ENCODE measurements at places on chromosomes 3 and 15.
A peak's percentile ranks its signal among the peaks of the same experiment; 100 is the strongest.

- no peak for DNase-seq
These were observed 4.6 kb upstream of the PTPN9 start for GRCh38 chr15:75583701-75584100.

DNA sequence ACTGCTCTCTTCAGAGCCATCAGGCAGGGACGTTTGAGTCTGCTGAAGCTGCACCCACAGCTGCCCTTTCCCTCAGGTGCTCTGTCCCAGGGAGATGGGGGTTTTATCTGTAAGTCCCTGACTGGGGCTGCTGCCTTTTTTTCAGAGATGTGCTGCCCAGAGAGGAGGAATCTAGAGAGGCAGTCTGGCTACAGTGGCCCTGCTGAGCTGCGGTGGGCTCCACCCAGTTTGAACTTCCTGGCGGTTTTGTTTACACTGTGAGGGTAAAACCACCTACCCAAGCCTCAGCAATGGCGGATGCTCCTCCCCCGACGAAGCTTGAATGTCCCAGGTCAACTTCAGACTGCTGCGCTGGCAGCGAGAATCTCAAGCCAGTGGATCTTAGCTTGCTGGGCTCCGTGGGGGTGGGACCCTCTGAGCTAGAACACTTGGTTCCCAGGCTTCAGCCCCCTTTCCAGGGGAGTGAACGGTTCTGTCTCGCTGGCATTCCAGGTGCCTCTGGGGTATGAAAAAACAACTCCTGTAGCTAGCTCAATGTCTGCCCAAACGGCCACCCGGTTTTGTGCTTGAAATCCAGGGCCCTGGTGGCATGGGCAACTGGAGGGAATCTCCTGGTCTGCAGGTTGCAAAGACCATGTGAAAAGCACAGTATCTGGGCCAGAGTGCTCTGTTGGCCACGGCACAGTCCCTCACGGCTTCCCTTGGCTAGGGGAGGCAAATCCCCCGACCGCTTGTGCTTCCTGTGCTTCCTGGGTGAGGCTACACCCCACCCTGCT lies 21.1 kb upstream of the ST6GAL1 start:
- peak; percentile 61 for DNase-seq

DNA sequence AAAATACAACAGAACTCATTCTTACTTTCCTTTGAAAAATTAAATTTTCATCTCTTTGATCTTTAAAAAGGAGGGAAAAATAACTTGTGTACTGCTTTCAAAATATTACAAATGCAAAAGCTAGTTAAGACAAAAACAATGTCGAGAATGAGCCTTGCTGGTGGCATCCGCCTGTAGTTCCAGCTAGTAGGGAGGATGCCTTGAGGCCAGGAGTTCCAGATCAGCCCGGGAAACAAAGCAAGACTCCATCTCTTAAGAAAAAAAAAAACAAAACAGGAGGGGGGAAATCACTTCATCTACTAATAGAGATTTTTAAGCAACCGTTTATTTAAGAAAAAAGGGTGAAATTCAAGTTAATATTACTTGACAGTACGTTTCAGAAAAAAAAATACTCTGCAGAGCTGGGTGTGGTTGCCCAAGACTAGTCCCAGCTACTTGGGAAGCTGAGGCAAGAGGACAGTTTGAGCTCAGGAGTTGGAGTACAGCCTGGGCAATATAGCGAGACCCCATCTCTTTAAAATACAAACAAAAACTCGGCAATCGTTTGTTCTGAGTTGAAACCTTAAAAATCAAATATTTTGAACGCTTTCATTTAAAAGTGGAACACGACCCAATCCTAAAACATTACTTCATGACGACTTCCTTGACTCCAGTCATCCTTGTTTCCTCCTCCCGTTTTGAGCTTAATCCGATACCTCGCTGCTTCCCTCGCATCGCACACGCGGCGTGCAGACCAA lies 1.2 kb downstream of the KPNA1 start:
- no peak for DNase-seq

DNA sequence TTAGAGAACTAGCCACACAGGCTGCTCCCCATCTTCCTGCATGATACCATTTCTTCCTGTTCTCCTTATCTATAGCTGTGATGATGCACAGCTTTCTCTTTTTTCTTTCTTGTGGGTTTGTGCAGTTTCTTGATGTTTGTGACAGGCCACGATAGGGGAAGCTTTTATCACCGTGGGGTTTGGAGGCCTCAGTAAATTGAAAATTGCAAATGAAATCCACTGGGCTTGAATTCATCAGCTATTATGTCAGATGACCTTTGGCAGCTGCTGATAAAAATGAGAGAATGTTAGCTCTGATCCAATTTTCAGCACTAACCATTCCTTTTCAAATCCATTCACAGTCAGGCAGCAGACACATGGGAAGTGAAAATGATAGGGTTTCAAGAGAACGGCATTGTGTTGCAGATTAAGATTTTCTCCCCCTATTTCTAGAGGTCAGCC lies 176.9 kb upstream of the SOX2 start:
- no peak for DNase-seq

DNA sequence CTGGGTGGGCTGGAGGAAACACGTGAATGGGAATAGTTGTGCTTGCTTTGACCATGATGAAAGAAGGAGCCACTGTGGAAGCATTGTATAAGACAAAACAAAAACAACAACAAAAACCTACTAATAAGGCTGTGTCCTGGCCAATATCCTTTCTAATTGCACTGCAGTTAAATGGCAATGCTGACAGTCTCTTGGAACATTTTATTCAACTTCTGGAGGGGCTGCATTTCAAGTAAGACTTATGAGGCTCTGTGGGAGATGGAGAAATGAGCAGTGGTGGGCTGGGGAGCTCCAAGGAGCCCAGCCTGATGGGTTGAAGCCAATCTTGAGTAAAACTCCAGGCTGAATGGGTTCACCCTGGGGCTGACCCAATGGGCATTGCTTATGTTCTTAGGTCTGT lies 99.8 kb upstream of the ROPN1 start:
- DNase-seq: no peak

GRCh38 chr3:31947671-31948091 lies 33.4 kb downstream of the OSBPL10 start:
- no peak for DNase-seq

GRCh38 chr3:49020330-49021212 lies 1.4 kb upstream of the NDUFAF3 start:
- no peak for DNase-seq

GRCh38 chr15:31019986-31020385 lies 28.6 kb upstream of the MTMR10 start:
- DNase-seq: no peak

DNA sequence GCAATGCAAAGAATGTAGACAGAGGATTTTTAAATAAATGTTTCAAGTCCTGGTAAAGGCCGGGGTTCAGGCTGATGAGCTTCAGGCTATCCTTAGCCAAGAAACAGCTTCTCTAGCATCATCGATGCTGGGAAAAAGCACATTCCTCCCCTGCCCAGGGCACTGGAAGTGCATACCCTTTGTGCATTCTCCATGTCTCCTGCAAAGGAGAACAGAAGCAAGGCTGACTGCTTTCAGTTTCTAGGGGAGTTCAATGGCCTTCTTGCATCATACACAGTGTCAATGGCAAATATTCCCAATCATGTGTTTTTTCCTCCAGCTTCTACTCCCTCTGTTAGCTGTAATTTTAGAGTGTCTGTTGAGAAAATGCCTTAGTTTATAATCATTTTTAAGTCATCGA lies 59.9 kb downstream of the GPR176 start:
- DNase-seq: no peak

DNA sequence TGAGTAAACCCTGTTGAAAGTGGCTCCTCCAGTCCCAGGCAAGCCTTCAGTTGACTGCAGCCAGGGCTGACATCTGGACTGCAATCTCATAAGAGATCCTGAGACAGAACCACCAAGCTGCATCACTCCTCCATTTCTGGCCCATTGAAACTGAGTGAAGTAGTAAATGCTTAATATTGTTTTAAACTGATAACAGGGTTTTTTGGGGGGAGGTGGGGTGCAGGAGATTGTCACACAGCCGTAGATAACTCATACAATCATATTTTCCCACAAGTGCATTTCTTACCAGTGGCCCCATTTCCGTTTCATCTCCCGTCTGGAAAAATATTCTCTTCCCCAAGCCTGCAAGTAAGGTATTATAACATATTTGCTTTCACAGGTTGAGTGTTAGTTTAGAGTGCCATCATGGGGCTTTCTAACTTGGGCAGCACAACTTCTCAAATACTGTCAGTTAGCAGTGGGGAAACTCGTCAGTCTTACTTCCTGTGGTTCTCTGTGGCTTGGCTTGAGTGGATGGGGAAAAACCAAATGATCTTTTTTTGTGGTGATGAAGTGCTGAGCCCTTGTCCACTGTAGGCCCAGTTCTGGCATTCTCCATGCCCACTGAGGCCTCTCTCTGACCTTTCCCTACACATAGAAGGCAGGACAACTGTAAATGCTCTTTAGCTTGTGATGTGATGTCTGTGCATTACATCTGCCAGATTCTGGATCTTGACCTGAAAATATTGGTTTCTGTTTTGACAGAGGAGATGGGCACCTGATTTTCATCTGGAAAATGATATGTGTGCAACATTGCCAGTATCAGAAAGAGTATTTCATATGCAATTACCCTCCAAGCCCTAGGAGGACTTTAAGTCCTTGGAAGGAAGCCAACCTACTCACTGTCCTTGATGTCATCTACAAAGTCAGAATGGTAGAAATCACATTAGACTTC lies 90.1 kb upstream of the BHLHE40 start:
- peak; percentile 46 for DNase-seq

- no peak for DNase-seq
These were observed 163.0 kb upstream of the SLC2A2 start for GRCh38 chr3:171189394-171190080.

DNA sequence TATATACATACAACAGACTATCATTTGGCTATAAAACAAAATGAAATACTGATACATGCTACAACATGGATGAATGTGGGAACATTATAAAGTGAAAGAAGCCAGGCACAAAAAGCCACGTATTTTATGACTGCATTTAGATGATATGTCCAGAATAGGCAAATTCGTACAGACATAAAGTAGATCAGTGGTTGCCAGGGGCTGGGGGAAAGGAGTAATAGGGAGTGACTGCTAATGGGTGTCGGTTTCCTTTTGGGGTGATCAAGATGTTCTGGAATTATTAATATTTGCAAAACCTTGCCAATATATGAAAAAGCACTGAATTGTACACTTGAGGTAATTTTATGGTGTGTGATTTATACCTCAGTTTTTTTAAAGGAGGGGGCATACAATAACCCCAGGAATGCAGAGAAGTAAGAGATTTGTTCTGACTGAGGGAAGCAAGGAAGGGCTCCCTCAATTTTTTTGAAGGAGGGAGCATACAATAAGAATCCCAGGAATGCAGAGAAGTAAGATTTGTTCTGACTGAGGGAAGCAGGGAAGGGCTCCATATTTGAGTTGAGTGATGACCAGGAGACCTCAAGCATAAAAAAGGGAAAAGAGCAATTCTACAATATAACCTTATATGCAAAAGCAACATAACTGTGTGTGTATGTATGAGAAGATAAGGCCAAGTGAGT lies 6.2 kb downstream of the PSMD6 start:
- DNase-seq: no peak

- no peak for DNase-seq
These were observed 26.9 kb upstream of the LINGO1 start for GRCh38 chr15:77659350-77660321.

GRCh38 chr15:52076889-52077781 lies 35.4 kb downstream of the BCL2L10 start:
- DNase-seq: no peak

- no peak for DNase-seq
These were observed 293.5 kb upstream of the SOX2 start for GRCh38 chr3:181418233-181418632.

DNA sequence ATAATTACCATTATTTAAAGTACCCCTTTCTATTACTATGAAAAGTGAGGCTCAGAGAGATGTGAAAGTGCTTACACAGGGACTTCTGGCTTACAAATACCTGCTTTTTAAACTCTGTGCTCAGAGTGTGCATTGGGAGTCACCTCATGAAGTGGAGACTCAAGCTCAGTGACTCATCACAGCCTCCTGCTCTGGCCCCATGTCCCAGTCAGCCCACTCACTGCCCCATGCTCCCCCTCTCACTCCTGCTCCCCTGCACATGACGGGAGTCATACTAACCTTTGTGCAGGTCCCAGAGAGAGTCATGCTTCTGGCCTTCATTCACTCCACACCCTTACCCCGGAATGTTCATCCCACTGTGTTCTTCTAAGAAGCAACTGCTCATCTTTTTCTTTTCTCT lies 20.2 kb downstream of the CCR1 start:
- DNase-seq: peak; percentile 47

DNA sequence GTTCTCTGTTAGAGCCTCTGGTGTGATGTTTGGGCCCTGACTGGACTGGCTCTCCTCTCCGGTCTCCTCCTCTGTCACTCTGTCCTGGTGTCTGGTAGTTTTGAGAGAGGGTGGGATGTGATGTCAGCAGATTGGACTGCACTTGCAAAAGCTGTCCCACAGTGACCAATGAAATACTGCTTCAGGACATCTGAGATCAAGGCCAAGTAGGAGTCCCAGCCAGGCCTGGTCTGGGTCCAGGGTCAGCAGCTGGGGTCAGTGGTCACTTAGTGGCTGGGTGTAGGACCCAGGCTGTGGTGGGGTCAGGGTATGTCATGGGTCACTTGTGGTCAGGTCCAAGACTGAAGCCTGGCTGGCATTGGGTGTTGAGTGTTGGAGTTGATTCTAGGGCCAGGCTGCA lies 20.9 kb downstream of the ALDH1L1 start:
- DNase-seq: no peak

- no peak for DNase-seq
These were observed 48.1 kb upstream of the THUMPD3 start for GRCh38 chr3:9314796-9315195.

- DNase-seq: no peak
These were observed 371.2 kb upstream of the RARB start for GRCh38 chr3:25056803-25057351.

- DNase-seq: no peak
These were observed 57.4 kb upstream of the PSMD6 start for GRCh38 chr3:64080616-64081234.

All from GM12864 (cell line).